ENCODE measurements at places on chromosomes 6 and 20.

DNA sequence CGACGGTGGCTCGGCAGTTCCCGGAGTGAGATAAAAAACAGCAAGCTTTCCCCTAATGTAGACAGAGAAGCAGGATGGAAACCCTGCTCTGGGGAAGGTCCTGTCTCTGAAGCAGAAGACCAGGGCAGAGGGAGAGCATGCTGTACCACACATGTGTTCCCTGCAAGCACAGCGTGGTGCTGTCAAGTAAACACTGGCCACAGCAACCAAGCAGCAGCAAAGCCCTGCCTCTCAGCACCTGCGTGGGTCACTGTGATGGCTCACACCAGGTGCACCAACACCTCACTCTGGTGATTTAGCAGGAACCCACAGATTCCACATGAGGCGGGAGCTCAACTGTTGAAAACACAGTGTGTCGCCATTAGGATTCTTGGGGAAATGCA is 65.2 kb upstream of the TXNDC5 start:
- DNase-seq, result no peak

DNA sequence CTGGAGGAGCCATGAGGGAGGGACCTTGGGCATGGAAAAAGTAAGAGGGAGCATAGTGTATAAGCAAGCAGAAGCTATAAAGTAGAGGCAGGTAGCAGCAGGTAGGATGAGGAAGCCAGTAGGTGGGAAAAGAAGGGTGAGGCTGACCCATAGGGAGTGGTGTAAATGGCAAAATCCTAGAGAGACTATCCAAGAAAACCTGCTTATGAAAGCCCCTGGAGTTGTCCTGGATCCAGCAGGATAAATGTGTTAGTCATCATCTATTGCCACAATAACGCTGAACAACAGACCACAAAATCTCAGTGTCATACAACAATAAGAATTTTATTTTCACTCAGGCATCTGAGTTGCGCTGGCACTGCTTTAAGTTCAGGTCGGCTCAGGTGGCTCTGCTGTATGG is 30.2 kb downstream of the CHD6 start:
- no peak for DNase-seq

DNA sequence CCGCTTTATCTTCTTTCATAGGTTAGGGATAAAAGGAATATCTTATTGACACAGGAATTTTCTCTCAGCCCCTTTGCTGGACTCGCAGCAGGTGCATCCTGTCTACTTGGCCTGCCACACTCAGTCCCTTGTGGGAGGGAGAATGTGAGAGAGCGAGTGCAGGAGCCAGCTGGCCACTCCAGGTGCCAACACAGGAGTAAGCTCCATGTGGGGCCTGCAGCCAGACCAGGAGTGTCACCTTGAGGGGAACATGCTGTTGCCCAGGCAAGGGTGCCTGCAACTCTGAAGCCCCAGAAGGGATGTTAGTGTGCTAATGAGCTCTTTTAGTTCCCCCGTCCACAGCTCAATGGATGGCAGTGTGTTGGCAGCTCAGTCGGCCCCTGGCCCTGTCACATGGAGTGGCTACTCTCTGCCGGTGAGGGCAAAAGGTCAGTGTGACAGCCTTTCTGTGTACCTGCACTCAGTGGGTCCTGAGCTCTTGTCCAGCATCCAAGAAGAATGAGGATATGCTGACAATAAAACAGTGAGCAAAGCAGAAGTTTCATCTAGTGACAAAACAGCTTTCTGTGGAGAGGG is 57.1 kb downstream of the CRYBG1 start:
- DNase-seq, result no peak

DNA sequence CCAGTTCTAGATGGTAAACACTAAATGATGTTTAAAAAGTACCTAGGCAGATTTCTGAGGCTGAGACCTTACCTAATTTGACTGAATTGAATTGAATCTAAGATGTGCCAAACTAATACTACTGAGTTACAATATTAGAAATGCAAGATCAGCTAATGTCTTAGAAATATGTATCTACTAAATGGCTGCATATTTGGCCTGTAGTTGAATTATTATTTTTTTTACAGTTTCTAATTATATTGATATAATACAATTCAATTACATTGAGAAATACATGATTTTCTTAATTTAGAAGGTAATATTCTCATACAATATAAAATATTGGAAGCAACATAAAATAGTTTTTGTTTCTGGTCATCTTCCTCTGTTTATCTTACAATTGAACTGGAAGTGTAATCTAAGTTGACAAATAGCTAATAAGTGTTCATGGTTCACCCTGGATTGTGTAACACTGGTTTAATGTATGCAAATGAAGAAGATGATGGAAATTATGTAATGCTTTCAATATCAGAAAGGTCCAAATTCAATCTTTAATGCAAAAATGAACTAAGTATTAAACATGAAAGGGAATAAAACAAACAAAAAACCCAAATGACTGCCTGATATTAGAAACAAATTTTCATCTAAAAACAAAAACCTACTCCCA is 2.9 kb downstream of the MAP3K7 start:
- no peak for DNase-seq

DNA sequence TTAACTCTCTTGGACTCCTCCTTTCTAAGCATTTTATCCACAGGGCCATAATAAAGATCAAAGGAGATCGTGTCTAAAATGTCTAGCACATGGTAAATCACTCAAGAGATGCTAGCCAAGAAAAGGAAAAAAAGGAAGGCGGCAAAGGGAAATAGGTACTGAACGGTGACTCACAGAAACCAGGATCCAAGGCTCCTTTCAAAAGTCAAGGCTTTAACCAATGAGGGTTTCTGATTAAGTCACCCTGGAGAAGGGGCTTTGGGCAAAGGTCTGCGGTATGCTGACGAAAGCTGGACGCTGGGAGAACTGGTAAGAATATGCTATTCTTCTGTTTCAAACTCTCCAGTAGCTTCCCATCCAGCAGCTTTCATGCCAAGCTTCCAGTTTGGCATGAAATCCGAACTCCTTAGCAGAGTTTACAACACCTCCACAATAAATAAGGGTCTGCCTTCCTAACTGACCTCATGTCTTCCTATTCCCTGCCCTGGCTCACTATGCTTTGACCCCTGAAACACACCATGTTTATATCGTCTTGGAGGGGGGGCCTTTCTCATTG is 1.0 kb downstream of the TOMM34 start:
- DNase-seq, result no peak

GRCh38 chr6:31271641-31272357 is at the start of gene HLA-C:
HLA-C (minus strand) TSS chr6:31272092; CDS start chr6:31272071, 21 bp downstream.
- peak; percentile 93 for DNase-seq

- no peak for DNase-seq
Observed at GRCh38 chr6:43912598-43913371, 142.8 kb downstream of the VEGFA start.

GRCh38 chr6:104365451-104366234 is 494.1 kb downstream of the HACE1 start:
- DNase-seq, result no peak

GRCh38 chr6:29680416-29680815 is 536 bp downstream of the ZFP57 start:
- DNase-seq, result no peak

DNA sequence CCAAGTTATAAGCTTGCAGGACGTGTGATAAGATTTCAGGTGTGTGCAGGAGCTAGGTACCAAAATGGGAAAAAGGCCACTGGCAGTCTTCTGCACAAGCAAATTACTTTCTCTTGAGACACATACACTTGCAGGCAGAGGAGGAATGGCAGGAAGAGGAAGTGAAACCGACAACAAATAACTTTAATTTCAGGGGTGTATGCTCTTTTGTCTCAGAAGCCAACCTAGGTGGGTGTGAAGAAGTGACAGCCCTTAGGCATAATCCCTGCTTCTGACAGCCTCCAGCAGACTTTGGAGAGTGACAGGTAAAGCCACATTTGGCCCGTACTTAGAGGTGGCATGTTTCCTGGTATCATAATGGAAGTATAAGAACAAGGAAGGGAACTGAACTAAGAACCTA is 118.8 kb upstream of the TRAF3IP2 start:
- no peak for DNase-seq

GRCh38 chr6:161348628-161348994 is 74.8 kb upstream of the AGPAT4 start:
- no peak for DNase-seq

GRCh38 chr6:163461696-163462095 is 47.2 kb downstream of the QKI start:
- no peak for DNase-seq

GRCh38 chr20:9613871-9614270 is 99.5 kb downstream of the LAMP5 start:
- no peak for DNase-seq

GRCh38 chr6:139588076-139588639 is 213.7 kb upstream of the CITED2 start:
- DNase-seq, result peak; percentile 10

GRCh38 chr20:62952968-62953838 is 694 bp downstream of the SLC17A9 start:
- DNase-seq, result no peak

DNA sequence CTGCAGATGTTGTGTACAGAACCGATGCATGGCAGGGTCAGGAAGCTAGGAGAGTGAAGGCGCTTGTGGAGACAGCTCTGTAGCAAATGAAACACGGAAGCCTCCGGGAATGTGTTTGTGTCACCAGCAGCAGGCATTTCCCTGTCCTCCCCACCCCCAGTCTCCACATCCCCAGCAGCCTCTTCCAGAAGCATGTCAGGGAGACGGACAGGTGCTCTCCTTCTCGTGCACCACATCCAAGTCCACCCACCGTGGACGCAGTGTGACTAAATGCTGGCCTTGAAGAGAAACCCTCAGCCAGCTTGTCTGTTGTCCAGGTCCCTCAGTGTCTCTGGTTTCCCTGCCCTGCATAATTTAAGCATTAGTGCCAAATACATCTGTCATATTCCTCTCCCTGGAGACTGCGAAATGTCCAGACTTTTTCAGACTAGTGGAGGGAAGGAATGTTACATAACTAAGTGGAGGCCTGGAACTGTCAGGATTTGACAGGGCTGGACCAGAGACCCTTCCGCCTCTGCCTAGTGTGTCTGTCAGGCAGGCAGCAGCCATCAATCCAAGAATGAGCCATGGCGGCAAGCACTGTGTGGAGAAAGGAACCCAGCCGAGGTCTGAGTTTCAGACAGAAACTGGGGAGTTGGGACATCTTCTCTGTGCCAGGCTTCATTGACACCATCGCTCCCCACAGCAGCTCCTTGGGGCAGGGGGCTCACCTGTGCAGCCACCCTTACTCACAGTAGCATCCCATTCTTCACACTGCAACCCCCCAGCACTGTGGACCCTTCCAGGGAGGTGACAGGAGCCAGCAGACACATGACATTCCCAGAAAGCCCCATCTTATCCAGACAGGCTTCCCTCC is 26.6 kb upstream of the PI16 start:
- DNase-seq, result no peak

DNA sequence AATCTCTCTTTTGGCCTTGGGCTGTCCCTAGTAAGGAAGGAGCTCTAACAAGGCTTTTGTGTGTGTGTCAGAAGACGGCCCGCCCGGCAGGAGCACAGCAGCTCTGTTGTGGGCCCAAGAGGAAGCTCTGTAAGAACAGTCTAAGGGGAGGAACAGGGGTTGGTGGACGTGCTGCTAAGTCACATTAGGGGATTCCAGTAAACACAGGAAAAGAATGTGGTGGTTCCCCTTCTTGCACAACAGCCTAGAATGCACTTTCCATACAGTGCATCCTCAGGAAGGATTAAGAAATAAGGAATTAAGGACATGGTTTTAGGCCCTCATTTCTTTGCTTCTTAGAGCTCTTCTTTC is 114.5 kb downstream of the RNF144B start:
- DNase-seq, result no peak

GRCh38 chr6:130811932-130812331 is 15.3 kb upstream of the SMLR1 start:
- DNase-seq, result no peak

DNA sequence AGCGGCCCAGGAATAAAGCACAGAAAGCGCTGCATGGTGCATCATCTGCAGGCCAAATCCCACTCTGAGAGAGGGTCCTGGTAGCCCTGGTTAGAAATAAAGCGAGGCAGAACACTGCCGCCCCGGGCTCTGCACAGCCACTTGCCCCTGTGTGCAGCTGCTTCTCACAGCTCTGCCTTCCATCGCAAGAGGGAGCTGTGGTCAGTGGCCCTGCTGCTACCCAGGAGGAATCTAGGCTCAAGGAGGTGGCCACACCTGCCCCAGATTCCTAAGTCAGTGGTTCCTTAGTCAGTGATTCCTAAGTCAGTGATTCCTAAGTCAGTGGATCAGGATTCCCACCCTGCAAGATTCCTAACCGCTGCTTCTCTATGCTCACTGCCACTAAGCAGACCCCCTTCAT is 8.8 kb downstream of the CDH4 start:
- DNase-seq, result no peak

GRCh38 chr20:31966991-31967655 is 828 bp upstream of the XKR7 start:
- DNase-seq, result no peak

DNA sequence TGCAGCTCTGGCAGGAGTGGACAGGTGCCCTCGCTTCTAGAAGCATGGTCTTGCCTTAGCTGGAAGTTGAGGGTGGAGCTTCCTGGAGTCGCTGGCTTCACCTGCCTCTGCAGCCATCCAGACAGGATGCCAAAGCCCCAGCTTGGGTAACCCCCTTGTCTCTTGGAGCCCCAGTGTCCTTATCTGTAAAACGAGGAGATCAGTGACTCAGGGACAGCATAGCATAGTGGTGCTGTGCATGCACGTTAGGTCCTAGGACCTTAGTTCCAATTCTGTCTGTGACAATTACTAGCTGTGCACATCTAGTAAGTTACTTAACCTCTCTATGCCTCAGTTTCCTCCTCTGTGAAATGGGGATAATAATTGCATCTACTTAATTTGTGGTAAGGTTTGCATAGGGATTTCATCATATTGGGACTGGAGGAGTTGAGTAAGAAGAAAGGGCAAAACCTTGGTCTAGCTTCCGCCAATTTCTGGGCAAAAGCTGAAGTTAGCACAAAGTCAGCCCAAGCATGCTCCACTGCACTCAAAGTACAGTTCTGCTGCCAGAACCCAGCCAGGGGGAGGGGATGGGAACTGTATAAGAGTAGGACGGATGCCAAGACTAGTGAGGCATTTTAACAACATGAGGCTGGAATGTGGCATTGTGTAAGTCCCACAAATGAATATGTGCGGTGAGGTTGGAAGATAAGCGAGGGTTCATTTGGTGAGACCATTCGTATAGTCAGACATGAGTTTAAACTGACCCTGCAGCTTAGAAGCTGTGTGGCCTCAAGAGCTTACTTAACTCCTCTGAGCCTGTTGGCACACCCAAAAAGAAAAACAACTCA is 24.5 kb downstream of the TOX2 start:
- no peak for DNase-seq

- no peak for DNase-seq
Observed at GRCh38 chr6:142385352-142385751, 83.5 kb downstream of the ADGRG6 start.

DNA sequence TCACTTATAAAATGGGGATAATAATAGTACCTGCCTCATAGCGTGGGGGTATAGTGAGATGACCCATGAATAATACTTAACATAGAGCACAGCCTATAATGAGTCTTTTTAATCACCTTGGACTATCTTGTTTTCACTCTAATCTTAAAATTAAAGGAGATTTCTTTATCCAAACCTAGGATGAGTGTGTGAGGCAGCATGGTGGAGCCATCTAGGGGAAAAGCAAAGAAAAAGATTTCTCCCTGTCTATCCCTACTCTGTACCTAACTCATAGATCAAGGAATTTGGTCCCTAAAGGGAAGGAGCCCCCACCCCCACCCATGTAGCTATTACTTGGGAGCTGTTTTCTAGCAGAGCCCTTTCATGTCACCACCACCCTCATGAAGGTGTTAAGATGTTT is 45.2 kb upstream of the PAK5 start:
- no peak for DNase-seq

- no peak for DNase-seq
Observed at GRCh38 chr6:158115508-158115907, 52.6 kb downstream of the SERAC1 start.

All from NCI-H526 treated with DMSO at 0.1 percent for 48 hours (cell line).